ENCODE measurements at places on chromosomes 1 and 21.

DNA sequence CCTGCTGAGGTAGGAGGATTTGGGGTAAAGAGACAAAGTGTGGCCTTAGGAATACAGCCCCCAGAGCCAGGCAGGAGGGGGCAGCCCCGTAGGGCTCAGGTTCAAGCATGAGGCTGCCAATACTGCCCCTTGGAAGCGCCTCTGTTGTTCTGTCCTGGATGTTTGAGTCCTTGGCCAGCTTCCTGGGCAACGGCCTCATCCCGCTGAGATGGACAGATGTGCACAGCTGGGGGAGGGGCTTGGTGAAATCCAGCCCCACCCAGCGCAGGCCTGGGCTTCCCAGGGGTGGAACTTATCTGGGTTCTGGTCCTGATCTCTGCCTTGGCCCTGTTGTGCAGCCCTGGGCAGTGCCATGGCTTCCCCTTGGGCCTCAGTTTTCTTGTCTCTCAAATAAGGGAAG, 34.8 kb upstream of the MAN1C1 start:
- no peak for DNase-seq

DNA sequence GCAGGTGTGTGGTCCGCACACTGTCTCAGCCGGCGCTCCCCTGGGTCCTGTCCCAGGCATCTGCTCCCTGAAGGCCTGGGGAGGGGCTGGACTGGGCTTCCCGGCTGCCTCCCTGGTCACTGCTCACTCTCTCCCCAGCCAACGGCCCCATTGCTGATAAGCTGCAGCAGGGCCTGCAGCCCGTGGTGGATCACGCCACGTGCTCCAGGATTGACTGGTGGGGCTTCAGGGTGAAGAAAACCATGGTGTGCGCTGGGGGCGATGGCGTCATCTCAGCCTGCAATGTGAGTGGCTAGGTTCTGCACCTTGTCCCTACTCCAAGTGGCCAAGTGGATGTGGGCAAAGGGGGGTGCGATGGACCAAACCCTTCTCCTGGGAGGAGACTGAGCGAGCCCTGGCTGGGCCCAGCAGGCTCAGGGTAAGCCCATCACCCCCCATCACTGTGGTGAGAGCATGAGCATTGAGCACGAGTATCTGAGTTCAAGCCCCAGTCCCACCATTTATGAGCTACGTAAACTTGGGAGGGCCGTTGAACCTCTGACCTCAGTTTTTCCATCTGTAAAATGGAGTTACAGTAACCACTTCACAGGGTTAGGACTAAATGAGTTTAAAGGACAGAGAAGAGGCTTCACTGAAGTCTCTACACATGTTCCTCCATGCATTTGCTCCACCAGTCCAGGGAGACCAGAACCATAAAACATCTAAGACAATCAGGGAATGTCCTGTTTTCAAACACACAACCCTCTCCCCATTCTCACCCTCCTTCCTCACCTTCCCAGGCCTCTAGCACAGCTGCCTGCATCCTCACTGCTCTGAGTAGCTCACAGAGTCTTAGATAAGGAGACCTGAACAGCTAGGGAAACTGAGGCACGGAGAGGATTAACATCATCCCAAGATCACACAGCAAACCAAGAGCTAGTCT, 6.5 kb downstream of the CTRC start:
- no peak for DNase-seq

DNA sequence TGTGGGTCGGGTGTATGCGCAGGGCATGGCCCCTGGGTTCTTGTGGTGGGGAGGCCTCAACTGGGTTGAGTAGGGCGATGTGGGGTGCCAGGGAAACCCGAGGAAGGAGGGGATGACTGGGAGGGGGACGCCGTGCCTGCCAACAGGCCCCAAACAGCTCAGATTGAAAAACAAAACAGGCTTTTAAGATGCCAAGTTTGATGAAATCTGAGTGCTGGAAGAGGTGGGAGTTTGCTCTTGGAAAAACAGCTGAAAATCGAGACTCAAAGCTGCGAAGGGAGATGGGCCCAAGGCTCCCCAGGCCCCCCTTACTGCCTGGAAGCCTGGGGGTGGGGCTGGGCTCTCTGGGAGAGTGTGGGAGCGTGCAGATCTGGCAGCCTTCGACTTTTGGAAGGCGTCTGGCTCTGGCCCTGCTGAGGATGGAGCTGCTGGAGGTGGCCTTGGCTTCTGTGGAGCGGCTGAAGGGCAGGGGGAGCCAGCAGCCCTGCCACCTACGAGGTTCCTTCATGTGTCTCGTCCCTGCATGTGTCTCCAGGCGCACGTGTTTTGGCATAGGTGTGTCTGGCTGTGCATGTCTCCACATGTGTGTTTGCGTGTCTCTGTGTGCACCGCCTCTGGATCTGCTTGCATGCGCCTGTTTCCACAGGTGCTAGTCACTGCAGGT, 33.3 kb downstream of the PTPRF start:
- DNase-seq, result no peak

GRCh38 chr1:163737261-163737660, 415.5 kb downstream of the NUF2 start:
- no peak for DNase-seq

DNA sequence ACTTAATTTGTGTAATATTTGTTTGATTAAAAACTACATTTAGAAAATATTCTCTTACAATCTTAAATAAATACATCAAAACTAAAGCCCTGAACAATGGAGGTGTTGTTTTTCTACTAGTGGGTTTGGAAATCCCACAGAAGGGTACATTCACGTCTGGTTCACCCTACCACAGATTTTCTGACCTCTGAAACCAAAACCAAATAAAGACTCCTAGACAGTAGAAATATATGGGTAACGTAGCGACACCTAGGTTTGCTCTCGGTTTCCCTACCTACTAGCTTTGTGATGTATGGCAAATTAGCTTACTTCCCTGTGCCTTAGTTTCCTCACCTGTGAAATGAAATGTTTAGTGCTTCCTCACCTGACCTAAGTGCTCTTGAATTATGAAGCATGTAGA, 312.6 kb downstream of the DPYD start:
- no peak for DNase-seq

DNA sequence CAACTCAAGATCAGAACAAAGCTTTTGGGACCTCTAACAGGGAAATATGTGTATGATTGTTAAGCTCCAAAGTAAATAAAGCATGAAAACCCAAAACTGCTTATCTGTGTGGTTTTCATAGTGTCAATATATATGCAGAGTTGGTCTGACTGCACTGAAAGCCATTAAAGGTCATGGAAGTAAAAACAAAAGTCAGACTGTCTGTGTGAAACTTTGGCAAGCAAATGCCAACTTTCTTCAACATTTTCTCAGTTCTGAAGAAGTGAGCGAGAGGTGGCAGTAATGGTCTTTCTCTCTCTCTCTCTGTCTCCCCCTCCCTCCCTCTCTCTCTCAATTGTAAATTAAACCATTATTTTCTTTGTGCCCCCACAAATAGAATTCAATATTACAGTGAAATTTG, 100.1 kb upstream of the S1PR1 start:
- DNase-seq, result peak; percentile 39

- no peak for DNase-seq
Observed at GRCh38 chr1:108071601-108072000, 106.6 kb upstream of the VAV3 start.

DNA sequence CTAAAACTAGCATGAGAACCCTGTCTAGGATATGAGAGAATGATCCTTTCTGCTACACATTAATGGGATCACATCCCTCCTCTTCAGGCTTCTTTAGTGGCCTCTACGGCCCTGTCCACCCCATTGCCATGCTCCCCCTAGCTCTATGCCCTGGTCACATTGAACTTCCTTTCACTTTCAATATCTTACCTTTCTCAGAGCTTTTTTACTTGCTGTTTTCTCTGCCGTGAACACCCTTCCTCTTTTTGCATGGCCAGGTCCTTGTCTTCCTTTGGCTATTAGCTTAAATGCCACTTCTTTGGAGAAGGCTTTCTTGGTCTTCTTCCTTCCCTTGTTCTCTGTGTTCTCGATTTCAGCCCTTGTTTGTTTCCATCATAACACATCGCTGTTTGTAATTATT, 97.4 kb downstream of the GIPC2 start:
- no peak for DNase-seq

- no peak for DNase-seq
Observed at GRCh38 chr1:82091729-82092128, 291.0 kb downstream of the ADGRL2 start.

- peak; percentile 92 for DNase-seq
Observed at GRCh38 chr1:203289281-203289981, 15.9 kb upstream of the BTG2 start.

GRCh38 chr1:210417881-210418280, 89.2 kb downstream of the HHAT start:
- no peak for DNase-seq

- DNase-seq, result no peak
Observed at GRCh38 chr1:1090424-1091343, 16.6 kb upstream of the RNF223 start.
